ENCODE measurements at places on chromosomes 13 and 19. TPM values are rescaled to one million over a fixed set of nuclear protein-coding genes. Genes with fewer than 3 reads are reported as not detected.

CAMSAP3 gene
- not detected for total RNA-seq

CRB3 gene
- not detected for total RNA-seq

ZNF583 gene
- 7.7 TPM for total RNA-seq

FAM216B gene
- not detected for total RNA-seq

ANKLE1 gene
- 1.00 TPM for total RNA-seq

LGALS7 gene
- not detected for total RNA-seq

LILRB2 gene
- total RNA-seq = not detected

TLE2 gene
- total RNA-seq = 1.7 TPM

SMIM7 gene
- 77.8 TPM for total RNA-seq

ZNF878 gene
- total RNA-seq = not detected

HAUS8 gene
- total RNA-seq = 2.7 TPM

TEKTIP1 gene
- total RNA-seq = not detected

PPM1N gene
- total RNA-seq = 2.3 TPM

OR10H1 gene
- not detected for total RNA-seq

FCER2 gene
- total RNA-seq = not detected

CABP5 gene
- total RNA-seq = not detected

ZNF880 gene
- 28.4 TPM for total RNA-seq

HIF3A gene
- 8.7 TPM for total RNA-seq

APOE gene
- 1.4 TPM for total RNA-seq

KLK12 gene
- total RNA-seq = not detected

GNA15 gene
- total RNA-seq = 0.11 TPM

ELL gene
- total RNA-seq = 15.2 TPM

MAST1 gene
- 0.87 TPM for total RNA-seq

ANKRD24 gene
- 1.2 TPM for total RNA-seq

KCTD4 gene
- not detected for total RNA-seq

HTR2A gene
- under 0.01 TPM for total RNA-seq

SGCG gene
- total RNA-seq = 0.75 TPM

EPS8L1 gene
- total RNA-seq = 1.8 TPM

TEAD2 gene
- 13.7 TPM for total RNA-seq

PRR12 gene
- 2.4 TPM for total RNA-seq

ZNF99 gene
- total RNA-seq = not detected

TEX26 gene
- total RNA-seq = not detected

S1PR2 gene
- total RNA-seq = 12.2 TPM

ZNF66 gene
- 1.7 TPM for total RNA-seq

GPR4 gene
- 0.12 TPM for total RNA-seq

ZNF414 gene
- 5.2 TPM for total RNA-seq

RFPL4AL1 gene
- not detected for total RNA-seq

KPTN gene
- total RNA-seq = 5.9 TPM

MBD3L3 gene
- total RNA-seq = not detected

KIR3DL2 gene
- total RNA-seq = not detected

COX7A1 gene
- total RNA-seq = 4.5 TPM

OR4F17 gene
- total RNA-seq = not detected

CYP4F2 gene
- total RNA-seq = not detected

FFAR1 gene
- not detected for total RNA-seq

C19orf67 gene
- not detected for total RNA-seq

NLRP5 gene
- not detected for total RNA-seq

GIPC1 gene
- 189 TPM for total RNA-seq

GZMM gene
- not detected for total RNA-seq

LRRC4B gene
- total RNA-seq = 0.12 TPM

SIAH3 gene
- total RNA-seq = under 0.01 TPM

PEX11G gene
- total RNA-seq = 3.2 TPM

PRSS57 gene
- total RNA-seq = not detected

NXNL1 gene
- total RNA-seq = not detected

GARIN5A gene
- total RNA-seq = not detected

SHD gene
- not detected for total RNA-seq

CEACAM7 gene
- not detected for total RNA-seq

TNFSF13B gene
- total RNA-seq = 5.5 TPM

PSG4 gene
- 9.7 TPM for total RNA-seq

RNF225 gene
- total RNA-seq = not detected
